MM.1S (cell line): ENCODE measurements at places on chromosomes 12 and 14.

DNA sequence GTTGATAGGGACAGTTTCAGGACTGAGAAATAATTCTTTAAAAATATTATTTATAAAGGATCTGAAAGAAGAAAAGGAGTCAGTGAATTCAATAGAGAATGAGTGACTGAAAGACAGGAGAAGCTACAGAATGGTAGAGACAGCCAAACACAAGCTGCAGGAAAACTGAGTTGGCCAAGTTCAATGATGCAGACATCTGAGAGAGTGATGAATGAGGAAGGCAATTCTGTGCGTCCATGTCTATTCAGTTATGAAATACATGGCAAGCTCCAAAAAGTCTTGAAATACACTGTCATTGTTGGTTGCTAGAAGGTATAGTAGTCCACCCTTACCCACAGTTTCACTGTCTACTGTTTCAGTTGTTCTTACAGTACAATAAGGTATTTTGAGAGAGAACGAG is 6.8 kb downstream of the LRRC74A start:
- no peak for DNase-seq

DNA sequence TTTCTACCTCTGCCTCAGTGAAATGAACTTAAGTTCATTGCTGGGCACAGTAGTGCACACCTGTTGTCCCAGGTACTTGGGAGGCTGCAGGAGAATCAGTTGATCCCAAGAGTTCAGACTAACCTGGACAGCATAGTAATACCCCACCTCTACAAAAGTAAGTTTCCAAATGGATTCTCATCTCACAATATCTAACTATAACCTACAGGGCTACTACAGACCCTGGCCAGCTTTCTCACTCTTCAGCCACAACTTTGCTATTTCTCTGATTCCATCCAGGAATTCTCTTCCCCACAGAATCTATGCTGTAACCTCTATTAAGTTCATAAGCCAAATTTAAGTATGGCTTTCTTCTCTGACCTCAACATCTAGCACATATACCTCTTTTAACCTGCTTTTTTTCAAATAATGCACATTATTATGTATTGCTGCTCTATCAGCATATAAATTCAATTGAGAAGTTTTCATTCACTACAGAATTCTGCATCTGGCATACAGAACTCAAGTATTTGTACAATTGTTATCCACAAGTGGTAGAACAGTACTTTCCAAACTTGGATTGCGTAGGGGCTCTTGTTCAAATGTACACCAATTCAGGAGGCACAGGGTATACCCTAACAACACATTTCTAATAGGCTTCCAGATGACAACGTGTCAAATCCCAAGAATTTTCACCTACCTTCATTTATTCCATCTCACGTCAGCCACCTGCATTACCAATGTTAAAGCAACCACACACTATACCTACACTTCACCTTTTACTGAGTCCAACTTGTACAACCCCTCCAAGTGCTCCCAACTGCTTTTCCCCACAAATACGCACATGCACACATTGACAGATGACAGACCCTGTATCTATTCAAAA is 3.8 kb downstream of the RPS29 start:
- no peak for DNase-seq

- DNase-seq: no peak
These were observed 86.5 kb downstream of the TBX5 start for GRCh38 chr12:114319422-114319821.

DNA sequence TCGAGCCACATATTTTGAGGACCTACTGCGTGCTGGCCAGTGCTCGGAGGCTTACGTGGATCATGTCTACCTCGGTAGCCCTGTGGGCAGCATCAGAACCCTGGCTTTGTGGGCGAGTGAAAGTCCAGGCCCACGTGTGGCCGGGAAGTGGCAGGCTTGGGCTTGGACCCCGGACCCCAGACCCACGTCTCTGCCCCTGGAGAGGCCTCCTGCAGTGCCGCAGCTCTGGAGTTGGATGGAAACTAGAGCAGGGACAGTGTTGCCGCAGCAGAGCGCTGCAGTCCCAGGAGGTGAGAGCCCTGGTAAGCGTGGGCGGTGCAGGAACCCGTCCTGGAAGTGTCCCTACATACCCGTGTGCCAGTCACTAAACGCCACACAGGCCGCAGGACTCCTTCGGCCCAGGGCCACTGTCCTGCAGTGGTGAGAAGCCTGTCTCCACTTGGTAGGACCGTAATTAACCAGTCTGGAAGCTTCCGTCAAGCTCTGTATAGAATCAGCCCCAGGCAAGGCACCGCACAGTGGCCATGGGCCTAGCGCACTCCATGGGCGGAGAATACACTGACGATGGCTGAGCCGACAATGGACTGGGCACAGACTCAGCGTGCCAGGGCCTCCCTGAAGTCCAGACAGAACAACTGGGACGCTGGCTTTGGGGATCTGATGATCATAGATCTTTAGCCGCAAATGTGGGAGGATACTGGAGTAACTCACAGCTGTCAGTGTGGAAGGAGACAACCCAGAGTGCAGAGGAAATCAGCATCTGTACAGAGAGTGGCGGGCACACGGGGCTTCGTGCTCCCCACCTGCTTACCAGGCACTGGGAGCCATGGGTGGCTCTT is 219.5 kb downstream of the KIF26A start:
- DNase-seq: no peak

DNA sequence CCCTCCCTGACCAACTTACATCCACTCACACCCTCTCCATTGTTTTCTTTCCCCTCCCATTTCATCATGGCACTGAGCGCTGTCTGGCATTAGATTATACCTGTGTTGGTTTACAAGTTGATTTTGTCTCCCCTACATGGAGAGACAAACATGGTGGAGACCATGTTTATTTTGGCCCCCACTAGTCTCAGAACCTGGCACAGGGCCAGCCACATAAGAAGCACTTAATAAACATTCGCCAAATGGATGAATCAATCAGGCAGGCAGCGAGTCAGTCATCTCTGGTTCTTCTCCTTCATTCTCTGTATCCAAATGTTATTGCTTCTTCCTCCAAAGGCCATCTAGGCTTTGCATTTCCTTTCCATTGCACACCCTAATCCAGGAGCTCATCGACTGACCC is 177.4 kb downstream of the DPF3 start:
- no peak for DNase-seq

- no peak for DNase-seq
These were observed 21.8 kb downstream of the MVK start for GRCh38 chr12:109595321-109595902.

- DNase-seq: no peak
These were observed 27.4 kb upstream of the FLVCR2 start for GRCh38 chr14:75551021-75551420.

GRCh38 chr14:95143808-95144620 is 13.3 kb downstream of the DICER1 start:
- DNase-seq: peak; percentile 7

DNA sequence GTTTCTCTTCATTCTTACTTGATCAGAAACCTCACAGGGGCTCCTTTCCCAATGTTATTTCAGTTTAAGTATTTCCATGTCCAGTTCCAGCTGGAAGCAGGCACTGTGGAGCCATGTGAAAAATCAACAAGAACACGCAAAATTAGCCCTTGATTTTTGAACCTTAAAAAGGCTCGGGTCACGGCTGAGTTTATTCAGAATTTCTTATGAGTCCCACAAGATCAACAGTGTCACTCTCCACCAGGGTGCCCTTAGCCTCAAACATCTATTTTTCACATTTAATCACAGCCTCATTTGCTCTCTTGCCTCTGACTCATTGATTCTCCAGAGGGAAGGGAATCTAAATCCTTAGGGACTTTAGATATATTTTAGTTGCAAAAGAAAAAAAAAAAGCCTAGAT is 157.7 kb upstream of the AVPR1A start:
- no peak for DNase-seq

DNA sequence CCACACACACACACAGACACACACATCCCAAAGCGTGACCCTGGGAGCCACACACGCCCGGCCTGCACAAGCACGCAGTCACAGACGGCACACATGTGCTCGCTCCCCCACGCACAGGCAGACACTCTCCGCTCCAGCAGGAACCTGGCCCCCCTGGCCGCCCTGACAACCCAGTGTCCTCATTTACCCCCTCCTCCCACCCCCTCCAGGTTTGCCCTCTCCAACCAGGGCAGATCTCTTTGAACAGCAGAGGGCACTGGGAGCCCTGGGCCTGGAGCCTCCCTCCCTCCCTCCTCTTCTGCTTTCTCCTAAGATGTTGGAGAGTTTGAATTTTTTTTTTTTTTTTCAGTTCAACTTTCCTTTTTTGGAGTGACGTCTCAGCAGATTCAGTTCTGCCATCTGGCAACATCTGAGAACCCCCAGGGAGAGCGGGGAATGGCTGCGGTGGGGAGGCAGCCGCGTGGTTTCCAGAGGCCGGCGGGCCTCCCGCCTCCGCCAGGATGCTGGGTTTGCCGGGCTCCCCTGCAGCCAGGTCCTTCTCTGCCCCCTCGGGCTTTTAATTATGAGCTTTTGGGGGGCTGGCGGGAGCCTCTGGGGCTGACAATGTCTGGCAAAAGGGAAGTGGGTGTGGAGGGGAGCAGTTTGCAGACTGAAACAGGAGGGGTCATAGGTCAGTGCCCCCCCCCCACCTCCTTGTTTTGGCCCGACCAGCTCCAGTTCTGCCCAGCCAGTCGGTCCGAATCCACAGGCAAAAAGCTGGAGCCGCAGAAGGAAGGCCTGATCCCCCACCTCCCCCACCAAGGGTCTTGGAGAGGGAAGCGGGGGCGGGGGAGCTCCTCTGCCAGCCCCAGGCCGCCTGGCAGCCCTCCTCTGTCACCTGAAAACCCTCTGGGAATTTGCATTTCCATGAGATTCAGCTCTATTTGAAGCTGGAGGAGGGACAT is 1.3 kb upstream of the NCOR2 start:
- DNase-seq: peak; percentile 81

DNA sequence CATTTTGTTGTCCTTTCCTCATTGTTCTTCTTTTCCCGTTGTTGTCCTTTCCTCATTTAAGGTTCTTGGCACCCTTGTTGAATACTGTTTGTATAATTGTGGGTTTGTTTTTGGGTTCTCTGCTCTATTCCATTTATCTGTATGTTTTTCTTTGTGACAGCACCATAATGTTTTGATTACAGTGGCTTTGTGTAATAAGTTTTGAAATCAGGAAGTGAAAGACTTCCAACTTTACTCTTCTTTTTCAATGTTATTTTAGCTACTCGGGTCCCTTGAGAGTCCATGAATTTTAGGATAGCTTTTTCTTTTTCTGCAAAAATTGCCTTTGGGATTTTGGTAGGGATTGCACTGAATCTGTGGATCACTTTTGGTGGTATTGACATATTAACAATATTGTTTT is 28.1 kb downstream of the ETNK1 start:
- no peak for DNase-seq

DNA sequence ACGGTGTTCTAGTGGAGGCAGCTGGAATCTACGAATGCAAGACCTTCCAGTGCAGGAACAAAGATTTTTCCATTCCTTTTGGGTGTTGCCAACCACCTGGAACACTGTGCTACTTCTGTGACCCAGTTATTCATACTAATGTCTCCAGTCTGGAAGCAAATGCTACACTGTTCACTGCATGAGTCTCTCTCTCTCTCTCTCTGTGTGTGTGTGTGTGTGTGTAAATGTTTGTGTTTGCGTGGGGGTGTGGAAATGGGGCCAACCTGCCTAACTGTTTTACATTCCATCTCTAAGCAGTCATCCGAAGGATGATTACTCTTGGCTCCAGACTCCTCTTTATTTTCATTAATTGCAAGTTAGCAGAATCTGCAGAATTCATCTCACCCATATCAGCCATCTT is 29.9 kb upstream of the YBX3 start:
- no peak for DNase-seq

GRCh38 chr14:76776428-76777251 is 15.4 kb downstream of the VASH1 start:
- no peak for DNase-seq

DNA sequence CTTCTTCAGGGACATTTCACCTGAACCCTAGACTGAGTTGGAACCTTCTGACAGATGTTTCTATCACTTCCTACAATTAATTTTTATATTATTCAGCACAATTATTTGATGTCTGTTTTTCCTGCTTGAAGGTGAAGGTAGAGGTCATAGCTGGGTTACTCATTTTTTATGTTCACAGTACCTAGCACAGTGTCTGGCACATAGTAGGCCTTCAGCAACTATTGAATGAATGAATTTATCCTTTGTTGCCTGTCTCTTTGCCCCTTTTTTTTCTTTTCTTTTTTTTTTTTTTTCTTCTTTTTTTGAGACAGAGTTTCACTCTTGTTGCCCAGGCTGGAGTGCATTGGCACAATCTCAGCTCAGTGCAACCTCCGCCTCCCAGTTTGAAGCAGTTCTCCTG is 29.5 kb upstream of the FAM177A1 start:
- no peak for DNase-seq

GRCh38 chr12:107477947-107478610 is 207.5 kb upstream of the PWP1 start:
- DNase-seq: no peak

DNA sequence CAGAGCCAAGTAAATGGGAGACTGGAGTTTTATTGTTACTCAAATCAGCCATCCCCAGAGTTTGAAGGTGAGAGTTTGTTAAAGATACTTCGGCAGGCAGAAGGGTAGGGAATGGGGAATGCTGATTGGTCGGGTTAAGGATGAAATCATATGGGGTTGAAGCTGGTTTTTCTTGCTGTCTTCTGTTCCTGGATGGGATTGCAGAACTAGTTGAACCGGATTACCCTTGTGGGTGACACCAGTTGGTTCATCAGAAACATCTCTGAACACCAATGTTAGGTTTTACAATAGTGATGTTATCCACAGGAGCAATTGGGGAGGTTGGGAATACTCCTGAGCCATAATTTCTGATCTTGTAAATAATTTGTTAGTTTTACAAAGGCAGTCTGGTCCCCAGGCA is 18.7 kb upstream of the SMCO2 start:
- DNase-seq: no peak

DNA sequence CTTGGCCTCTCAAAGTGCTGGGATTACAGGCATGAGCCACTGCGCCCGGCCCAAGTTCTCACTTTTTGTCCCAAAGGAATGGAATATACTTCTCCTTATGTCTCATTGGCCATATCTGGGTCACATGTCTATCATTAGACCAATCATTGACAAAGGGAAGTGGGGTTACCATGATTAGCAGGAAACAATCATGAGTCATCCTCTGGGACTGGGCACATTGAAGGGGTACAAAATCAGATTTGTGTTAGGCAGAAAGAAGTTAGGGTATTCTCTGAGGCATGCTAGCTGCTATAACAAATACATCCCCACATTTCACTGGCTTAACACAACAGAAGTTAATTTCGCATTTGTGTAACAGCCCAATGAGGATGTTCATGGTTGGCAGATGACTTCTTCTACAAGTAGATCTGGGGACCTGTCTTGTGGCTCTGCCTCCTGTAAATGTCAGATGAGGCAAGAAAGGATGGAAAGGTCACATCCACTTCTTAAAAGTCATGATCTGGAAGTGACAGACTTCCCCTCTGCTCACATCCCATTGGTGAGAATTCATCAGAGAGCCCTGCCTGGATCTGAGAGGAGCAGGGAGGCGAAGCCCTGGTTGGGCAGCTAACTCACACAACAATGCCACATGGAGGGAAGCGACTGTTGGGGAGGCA is 3.1 kb downstream of the CCDC63 start:
- no peak for DNase-seq
